ENCODE measurements at places on chromosomes 16 and 17.

- peak; percentile 60 for DNase-seq
Measured at GRCh38 chr16:3020247-3020603, at the start of gene TNFRSF12A. TNFRSF12A (plus strand) TSS chr16:3020368; CDS start chr16:3020398, 30 bp downstream.

DNA sequence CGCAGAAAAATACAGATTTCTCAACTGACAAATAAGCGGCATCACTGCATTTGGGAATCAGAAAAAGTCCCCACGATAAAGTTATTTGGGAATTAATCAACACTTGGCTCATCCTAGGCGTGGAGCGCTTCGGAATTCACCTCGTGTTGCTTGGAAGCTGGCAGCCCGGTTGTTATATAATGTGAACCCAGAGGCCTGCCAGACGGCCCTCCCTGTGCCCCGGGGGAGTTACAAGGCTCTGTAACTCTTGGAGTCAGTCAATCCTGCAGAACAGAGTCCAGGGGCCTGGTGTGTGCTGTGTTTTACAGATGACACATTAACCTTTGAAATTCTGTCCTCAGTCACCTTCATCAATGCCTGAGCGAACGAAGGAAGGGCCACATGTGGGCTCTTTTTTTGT lies 111.1 kb downstream of the PITPNC1 start:
- peak; percentile 40 for DNase-seq

- no peak for DNase-seq
Measured at GRCh38 chr17:76672270-76672851, 28.8 kb upstream of the ST6GALNAC1 start.

- DNase-seq: no peak
Measured at GRCh38 chr17:75442168-75443103, 14.0 kb upstream of the TMEM94 start.

DNA sequence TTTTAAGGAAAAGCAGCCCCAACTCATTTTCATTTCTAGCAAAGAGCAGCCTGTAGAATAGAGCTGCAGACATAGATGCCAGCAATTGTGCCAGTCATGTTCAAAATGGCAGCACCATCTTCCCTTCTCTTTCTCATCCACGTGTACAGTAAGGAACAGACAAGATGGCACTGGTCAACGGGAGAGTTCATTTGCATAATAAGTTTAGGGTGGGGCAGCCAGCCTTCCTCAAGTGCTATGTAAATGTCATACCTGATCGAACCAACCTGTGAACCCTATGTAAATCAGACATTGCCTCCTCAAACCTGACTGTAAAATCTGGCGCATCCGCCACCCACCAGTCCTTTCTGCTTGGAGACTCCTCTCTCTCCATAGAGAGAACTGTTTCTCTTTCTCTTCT lies 150.0 kb upstream of the CDH13 start:
- DNase-seq: no peak

DNA sequence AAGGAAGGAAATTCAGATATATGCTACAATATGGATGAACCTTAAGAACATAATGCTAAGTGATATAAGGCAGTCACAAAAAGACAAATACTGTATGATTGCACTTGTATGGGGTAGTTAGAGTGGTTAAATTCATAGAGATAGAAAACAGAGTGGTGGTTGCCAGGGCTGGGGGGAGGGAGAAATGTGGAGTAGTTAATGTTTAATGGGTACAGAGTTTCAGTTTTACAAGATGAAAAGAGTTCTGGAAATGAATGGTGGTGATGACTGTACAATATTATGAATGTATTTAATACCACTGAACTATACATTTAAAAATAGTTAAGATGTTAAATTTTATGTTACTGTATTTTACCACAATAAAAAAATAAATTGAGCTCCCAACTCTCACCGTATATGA lies 157.9 kb downstream of the TOX3 start:
- DNase-seq: no peak

DNA sequence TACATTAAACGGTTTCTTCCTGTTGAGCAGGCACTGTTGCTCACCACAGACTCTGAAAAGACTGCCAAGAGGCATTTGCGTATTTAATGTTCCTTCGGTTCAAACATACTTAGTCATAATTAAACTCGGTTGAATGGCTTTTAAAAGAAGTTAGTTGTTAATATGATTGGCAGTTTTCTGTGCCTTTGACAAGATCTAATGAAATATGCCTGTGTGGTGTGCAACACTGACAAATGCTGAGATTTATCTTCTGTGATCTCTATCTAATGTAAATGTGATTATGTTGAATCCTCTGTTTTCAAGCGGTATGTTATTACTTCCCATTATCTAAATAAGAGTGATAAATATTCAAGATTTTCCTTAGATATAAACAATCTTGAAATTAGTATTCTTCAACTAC lies 1046.6 kb downstream of the CDH8 start:
- DNase-seq: no peak

GRCh38 chr16:22670551-22671041 lies 143.4 kb upstream of the HS3ST2 start:
- DNase-seq: no peak

DNA sequence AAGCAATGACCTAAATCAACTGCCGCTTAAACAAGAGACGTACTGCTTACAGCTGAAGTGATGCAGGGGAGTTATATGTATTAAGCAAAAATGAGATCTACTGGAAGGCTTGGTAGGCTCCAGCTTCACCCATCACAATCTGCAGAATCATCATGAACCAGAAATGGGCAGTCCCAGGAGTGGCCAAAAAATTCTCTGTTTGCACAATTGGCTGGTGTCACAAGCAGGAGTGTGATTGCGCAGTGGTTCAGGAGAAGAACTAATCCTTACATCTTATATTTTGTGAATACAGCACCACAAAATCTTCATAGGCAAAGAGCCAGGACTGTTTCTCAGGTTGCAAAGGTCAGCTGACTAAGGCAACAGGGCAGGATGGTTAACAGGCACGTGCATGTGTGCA lies 75.9 kb downstream of the CES1 start:
- DNase-seq: no peak

- no peak for DNase-seq
Measured at GRCh38 chr17:2042933-2043332, 1.1 kb downstream of the OVCA2 start.

GRCh38 chr17:71942626-71943025 lies 178.2 kb upstream of the SOX9 start:
- no peak for DNase-seq

GRCh38 chr17:40699853-40700252 lies 3.7 kb downstream of the KRT24 start:
- DNase-seq: no peak

- no peak for DNase-seq
Measured at GRCh38 chr17:68812876-68813584, 142.2 kb downstream of the ABCA8 start.
